ENCODE measurements at places on chromosomes 2 and 18.

- DNase-seq, result no peak
These were observed 119.6 kb upstream of the OTOS start for GRCh38 chr2:240259924-240260529.

DNA sequence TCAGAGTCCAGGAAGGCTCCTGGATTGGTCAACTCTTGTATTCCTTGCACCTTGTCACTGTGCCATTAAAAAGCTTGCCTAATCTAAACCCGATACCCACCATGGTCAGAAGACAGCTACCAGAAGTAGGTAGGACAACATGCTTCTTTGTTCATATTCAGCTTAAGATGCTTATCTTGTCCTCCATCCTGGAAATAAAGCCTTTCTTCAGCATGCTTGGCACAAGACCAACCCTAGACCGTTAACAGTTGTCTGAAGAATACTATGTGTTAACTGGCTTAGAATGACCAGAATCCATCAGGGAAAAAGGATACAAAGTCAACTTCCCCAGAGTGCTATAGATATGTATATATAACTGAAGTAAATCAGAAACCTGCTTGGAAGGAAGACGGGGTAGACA lies 193.9 kb downstream of the ZRANB3 start:
- no peak for DNase-seq

DNA sequence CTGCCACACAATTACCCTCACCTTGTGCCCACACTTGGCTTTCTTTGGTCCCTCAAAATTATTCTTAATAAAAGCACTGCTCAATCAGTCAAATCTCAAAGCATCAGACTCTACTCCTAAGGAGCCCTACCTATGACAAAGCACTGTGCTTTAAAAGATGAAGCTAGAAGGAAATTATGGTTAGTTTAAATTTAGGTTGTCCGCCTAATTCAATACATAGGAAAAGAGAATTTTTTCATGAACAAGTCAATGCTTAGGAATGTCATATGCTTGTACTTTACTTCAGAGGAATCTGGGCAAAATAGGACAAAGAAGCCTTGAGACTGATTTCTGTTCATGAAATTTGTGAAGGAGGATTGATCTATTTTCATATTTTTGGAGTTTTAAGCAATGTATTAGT lies 726.4 kb upstream of the CDH2 start:
- no peak for DNase-seq

DNA sequence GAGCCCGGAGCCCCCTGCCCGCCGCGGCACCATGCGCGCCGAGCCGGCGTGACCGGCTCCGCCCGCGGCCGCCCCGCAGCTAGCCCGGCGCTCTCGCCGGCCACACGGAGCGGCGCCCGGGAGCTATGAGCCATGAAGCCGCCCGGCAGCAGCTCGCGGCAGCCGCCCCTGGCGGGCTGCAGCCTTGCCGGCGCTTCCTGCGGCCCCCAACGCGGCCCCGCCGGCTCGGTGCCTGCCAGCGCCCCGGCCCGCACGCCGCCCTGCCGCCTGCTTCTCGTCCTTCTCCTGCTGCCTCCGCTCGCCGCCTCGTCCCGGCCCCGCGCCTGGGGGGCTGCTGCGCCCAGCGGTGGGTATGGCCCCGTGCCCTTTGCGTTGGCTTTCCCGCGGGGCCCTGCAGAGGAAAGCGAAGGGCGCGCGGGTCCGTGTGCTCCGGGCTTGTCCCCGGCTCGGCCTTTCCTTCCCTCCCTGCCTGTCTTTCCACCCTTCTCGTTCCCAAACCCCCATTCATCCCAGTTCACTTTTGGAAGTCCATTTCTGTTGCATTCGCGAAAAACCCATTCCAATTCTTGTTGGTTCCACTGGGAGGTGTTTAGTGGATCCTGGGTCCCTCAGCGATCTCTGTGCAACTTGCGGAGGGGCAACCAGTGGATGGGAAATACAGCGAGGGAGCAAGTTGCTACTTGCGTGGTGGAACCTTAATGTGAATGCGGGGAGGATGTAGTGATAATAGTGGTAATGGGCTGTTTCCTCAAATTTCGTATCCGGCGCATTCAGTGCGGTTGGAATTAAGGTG lies 599 bp downstream of the ADAM23 start:
- DNase-seq, result no peak

- no peak for DNase-seq
These were observed 58.4 kb downstream of the SPIRE1 start for GRCh38 chr18:12599543-12599942.

DNA sequence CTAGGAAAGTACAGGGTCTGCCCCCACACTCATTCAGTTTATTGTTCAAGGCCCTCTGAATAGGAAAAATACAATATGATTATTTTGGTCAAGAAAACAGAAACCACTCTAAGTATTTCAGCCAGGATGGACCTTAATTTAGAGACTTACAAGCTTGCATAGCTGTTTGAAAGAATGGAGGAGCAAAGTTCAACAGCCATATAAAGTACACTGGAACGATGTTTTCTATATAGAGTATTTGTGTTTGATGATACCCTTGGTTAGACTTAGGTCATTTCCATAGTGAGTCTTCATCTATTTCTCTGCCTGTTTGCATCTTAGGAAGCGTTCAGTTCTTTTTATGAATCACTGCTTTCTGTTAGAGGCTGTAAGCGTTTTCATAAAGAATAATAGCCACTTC lies 366.2 kb downstream of the NUP35 start:
- no peak for DNase-seq

Data from C1 segment of cervical spinal cord (tissue), 14 donors.